ENCODE measurements at places on chromosomes 6 and 20.

- DNase-seq, result no peak
Observed at GRCh38 chr20:38840894-38841470, 35.5 kb downstream of the PPP1R16B start.

DNA sequence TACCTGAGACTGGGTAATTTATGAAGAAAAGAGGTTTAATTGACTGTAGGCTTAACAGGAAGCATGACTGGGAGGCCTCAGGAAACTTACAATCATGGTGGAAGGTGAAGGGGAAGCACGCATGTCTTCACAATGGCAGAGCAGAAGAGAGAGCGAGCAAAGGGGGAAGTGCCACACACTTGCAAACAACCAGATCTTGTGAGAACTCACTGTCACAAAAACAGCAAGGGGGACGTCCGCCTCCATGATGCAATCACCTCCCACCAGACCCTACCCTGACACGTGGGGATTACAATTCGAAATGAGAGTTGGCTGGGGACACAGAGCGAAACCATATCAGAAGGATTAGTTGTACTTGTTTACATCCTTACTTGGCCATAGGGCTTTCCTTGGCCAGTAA is 49.7 kb downstream of the FIG4 start:
- DNase-seq, result no peak

- no peak for DNase-seq
Observed at GRCh38 chr20:63651942-63652191, 1.4 kb downstream of the STMN3 start.

DNA sequence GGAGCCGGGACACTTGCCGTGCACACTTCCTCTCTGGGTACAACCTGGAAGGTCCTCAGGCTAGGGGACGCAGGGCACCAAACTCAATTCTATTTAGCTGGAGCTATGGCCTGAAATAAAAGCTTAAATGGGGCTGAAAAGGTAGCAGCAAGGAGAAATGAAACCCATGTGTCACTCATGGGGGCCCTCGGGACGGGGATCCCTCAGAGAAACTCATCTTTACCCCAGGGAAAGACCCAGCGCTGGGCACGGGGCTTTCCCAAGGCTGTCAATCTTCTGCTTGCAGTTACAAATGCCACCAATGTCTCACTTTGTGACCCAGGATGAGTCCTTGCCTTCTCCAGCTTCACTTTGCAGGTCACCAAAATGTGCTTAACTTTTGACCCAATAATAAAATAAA is 16.5 kb downstream of the SNAI1 start:
- no peak for DNase-seq

DNA sequence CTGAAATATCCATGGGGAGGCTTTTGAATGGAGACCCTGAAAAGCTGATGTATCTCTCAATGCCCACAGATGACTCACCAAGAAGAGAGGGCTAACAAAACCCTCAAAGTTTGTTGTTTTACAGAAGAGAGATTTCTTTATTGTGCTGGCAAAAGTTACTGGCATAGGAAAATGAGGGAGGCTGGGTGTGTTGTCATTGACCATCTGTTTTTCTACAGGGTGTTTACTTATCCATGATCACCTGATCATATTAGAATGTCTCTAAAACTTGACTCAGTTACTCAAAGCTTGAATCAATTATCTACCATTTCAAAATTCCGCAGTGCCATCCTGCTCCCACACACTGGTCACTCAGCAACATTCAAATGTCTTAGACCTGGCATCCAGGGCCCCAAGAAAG is 9.8 kb downstream of the NCOA6 start:
- DNase-seq, result no peak
